GM19239 (cell line): ENCODE measurements at places on chromosomes 13 and 19.

- DNase-seq, result peak; percentile 63
Observed at GRCh38 chr19:41871573-41872383, 5.3 kb upstream of the CD79A start.

DNA sequence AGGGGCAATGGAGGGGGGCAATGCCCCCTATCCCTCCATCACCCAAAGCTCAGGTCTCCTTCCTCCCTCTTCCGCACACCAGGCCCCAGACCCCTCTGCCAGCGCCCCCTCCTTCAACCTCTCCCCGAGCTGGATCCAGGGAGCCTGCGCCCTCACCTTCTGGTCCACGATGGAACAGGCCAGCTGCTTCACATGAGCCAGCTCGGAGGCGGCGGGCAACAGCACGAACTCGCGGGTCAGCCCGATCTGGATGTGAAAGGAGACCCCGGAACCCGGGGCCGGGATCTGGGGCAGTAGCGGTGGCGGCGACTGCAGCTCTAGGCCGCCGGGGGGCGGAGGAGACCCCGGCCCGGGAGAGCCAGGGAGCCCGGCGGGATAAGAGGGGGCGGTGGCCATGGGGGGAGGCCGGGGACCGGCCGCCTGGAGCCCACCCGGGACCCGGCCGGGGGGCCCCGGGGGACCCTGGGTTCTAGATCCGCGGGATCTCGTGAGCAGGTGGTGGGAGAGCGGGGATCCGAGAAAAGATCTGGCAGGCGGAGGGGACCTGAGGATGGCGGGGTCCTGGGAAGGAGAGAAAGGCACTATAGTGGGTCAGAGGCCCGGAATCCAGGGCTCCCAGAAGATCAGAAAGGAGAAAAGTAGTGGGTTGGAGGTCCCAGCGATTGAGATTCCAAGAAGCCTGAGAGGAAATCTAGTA lies 791 bp downstream of the PRKD2 start:
- no peak for DNase-seq

GRCh38 chr13:113907635-113908617 lies 44.0 kb upstream of the GAS6 start:
- no peak for DNase-seq

GRCh38 chr19:53871454-53871853 lies 3.8 kb downstream of the MYADM start:
- no peak for DNase-seq
